Activated T-cell treated with anti-CD3 and anti-CD28 coated beads, Interleukin-2, amount 50 U/mL, for 72 hours (primary cell): ENCODE measurements at places on chromosomes 12 and 14. TPM values are rescaled to one million over a fixed set of nuclear protein-coding genes. Genes with fewer than 3 reads are reported as not detected.

PIP4K2C gene
- 21.3 TPM for total RNA-seq

DNA sequence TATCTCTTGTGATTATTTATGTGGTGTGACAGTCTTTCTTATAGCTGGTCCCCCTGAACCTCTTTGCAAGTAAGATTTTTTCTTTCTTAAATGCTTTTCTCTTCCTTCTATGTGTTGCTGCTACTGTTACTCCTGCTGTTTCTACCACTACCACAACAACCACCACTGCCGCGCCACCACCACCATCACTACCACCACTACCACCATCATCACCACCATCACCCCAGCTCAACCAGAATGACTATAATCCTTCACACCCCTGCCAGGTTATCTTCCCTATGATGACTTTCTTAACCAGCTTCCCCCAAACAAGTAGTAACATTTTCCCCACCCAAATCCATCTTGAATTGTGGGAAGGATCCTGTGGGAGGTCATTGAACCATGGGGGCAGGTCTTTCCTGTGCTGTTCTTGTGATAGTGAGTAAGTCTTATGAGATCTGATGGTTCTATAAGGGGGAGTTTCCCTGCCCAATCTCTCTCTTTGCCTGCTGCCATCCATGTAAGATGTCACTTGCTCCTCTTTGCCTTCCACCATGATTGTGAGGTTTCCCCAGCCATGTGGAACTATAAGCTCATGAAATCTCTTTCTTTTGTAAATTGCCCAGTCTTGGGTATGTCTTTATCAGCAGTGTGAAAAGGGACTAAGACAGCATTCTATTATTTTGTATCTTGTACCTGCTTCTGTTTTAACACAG is 52.2 kb downstream of the CHST11 start:
- no peak for DNase-seq
- no peak overlapping the region for H3K4me3 ChIP-seq
- H3K36me3 ChIP-seq: peaks cover 13% of the 10 kb centered on the region

GRCh38 chr12:896031-896430 is 53.5 kb downstream of the RAD52 start:
- no peak for DNase-seq
- H3K27ac ChIP-seq: peak overlapping the region; percentile 28
- H3K36me3 ChIP-seq: peaks cover 4% of the 10 kb centered on the region
- no peaks in the 10 kb centered on the region for H3K27me3 ChIP-seq
- no peak overlapping the region for H3K4me3 ChIP-seq
- H3K4me1 ChIP-seq: no peaks in the 10 kb centered on the region

DNA sequence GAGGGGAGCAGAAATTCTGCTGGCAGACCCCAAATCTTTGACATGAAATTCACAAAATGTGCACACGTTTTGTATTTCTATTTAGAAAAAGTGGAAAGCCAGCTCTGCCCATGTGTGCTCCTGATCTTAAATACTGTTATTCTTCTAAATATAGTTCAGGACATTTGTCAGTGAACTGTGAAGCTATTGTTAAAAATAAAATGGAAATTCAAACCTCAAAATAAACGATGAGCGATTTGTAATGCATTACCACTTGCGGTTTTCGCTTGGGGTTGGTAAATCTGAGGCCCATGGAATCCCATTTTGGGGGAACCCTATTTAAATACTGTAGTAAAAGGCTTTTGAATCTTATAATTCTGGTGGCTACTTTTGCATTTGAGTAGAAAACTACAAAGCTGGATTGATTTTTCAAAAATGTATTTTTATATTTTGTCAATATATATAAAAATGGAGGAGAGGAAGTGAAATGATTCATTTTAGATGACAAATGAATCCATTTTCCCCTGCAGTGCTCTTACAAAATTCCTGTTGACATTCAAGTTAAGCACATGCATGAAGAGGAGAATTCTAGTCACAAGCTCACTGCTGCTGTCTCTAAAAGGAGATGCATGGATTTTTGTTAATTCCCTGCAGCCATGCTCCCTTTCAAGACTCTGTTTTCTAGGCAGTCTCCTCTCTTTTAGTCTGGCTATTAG is 47.1 kb downstream of the FLRT2 start:
- no peak overlapping the region for H3K27ac ChIP-seq
- H3K4me1 ChIP-seq: peaks cover 9% of the 10 kb centered on the region
- H3K4me3 ChIP-seq: no peak overlapping the region
- no peaks in the 10 kb centered on the region for H3K36me3 ChIP-seq
- H3K27me3 ChIP-seq: no peaks in the 10 kb centered on the region
- no peak for DNase-seq

DNA sequence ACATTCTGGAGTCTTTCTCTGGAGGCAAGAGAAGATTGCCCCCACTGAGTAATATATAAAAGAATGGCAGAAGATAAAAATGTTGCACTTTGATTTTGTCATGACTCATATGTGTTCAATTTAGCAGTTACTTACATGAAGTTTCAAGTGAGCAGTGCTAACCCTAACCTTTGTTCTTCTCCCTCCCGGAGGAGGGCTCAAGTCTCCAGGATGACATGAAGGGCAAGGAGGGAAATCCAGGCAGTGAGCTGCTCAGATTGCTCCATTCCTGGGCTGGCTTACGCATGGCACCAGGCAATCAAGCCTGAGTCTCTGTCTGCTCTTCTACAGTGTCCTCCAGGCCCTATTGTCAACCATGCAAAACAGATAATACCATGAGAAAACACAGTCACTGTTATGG is 322.3 kb downstream of the DUSP6 start:
- peaks cover 37% of the 10 kb centered on the region for H3K4me1 ChIP-seq
- H3K4me3 ChIP-seq: no peak overlapping the region
- no peak for DNase-seq
- H3K27ac ChIP-seq: no peak overlapping the region
- H3K36me3 ChIP-seq: peaks cover 2% of the 10 kb centered on the region
